ENCODE measurements at places on chromosomes 7 and 10.

GRCh38 chr7:50449501-50449880 lies 659 bp downstream of the FIGNL1 start:
- no peak for DNase-seq

DNA sequence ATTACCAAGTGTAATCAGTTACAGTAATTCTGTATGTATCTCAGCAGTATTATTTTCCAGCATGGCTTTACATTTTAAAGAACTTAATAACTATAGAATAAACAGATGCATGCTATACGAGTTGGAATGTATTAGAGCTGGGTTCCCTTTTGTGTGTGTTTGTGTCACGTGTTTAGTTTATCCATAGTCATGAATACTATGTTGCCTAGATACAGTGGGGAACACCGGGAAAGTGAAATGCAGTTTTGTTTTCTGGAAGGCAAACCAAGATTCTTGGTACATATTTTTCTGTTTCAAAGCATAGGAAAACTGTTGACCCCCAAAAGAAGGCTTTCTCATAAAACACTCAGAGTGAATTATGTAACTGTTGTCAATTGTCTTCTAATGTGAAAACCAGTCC lies 119.0 kb downstream of the FANK1 start:
- no peak for DNase-seq

DNA sequence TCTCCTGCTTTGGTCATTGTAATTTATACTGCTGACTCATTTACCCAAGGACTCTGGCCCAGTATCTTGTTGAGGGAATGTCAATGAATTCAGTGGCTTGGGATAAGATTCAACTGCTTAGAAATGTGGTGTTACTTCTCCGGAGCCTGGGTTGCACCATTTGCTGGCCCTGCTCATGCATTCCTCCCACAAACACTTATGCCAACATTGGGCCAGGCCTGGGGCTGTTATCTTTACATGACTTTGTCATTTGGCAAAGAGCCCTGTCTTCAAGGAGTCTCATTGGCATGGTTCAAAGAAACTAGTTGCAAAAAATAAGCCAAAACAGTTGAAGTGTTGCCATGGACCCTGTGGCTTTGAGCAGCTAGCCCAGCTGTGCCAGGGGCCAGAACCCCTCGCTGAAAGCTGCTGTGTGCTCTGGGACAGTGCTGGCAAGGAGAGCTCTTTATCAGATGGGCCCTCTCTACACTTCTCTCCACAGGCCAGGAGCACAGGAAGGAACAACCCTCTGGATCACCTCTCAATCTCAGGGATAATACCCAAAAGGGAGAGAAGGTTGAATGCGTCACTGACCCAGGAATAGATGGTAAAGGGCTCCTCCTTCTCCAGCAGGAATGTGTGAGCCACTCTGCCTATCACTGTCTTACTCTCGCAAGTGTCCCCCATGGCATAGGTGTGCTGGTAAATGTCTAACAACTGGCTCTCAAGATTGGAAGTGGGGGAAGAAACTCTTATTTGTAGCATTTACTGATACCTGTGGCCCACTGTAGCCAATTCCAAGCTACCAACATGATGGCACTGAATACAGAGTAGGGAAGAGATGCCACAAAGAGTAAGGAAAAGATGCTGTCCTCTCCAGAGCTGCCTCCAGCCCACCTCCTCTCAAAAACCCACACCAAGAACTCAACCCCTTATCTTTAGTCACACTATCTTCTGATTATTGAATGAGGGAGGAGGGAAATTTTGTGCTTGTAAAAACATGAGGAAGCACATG lies 23.5 kb upstream of the PDE1C start:
- no peak for DNase-seq

DNA sequence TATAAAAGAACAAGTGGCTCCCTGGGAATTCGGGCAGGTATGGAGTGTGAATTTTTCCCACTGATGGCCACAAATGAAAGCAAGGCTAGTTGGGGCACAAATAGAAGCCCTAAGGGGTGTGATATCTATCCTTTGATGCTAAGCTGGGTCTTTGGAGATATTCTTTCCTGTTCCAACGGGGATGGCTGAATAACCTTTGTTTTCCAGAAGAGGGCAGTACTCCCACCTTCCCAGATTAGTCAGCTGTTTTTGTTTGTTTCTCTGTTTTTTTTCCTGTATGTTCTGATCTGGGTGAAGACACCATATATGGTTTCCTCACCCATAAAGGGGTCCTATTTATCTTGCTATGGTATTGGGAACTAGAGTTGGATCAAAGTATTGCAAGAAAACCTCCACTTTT lies 947.7 kb upstream of the SORCS1 start:
- DNase-seq: no peak

DNA sequence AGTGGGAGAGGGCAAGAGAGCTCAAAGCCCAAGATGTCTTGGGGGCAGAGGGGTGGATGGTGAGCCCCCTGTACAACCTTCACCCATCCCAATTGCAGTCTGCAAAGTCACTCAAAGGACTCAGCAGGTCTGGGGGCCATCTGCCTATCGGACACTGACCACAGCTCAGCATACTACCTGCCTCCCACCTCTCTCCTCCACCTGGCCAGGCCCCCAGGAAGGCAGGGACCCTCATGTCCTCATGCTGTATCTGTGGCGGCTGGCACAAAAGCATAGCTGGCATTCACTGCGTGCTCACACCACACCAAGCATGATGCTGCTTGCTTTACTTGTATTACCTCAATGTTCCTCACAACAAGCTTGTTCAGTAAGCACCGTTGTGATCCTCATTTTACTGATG lies 16.2 kb upstream of the CRHR2 start:
- no peak for DNase-seq

GRCh38 chr10:82866424-82867020 lies 991.5 kb downstream of the NRG3 start:
- DNase-seq: no peak

- DNase-seq: no peak
These were observed 94.0 kb downstream of the ADARB2 start for GRCh38 chr10:1643161-1643907.

GRCh38 chr10:5283305-5284158 lies 81.2 kb upstream of the UCN3 start:
- peak; percentile 59 for DNase-seq

GRCh38 chr10:12476656-12477055 lies 127.3 kb downstream of the CAMK1D start:
- DNase-seq: no peak

DNA sequence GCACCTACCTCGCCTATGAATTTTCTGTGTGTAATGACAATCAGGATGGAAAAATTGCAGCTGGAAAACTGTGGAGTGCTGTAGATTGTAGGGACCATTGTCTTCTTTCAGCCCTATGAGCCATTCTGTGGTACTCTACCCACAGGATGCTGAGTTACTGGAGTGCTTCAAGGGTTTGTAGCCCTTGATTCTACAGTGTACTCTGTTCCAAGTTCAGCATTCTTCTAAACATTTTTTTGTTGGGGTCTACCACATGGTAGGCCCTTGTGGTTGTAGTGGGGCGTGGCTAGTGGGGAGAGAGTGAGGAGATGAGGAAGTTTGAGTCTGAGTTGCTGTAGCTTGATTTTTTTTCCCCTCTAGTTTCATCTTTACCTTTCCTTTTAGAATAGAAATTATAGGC lies 33.5 kb downstream of the REEP3 start:
- DNase-seq: no peak

GRCh38 chr7:121739465-121739864 lies 133.5 kb upstream of the PTPRZ1 start:
- no peak for DNase-seq

DNA sequence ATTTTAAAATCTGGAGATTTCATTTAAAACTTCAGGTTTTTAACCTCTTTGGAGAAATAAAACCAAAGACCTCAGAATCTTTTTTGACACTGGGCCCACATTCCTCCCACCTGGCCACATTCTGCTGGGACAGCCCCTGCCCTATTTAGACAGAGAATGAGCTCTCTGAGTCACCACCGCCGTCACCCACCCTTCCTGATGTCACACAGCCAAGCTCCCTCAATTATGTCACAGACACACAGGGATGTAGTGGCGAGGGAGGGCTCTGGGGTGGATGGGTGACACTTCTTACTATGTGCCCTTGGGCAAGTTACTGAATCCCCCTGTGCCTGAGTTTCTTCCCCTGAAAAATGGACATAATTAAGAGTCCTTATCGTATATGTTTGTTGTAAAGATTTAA lies 162.6 kb downstream of the RAB11FIP2 start:
- DNase-seq: no peak
